ENCODE measurements at places on chromosomes 16 and 17. TPM values are rescaled to one million over a fixed set of nuclear protein-coding genes. Genes with fewer than 3 reads are reported as not detected.

GRCh38 chr17:28173801-28174200, 131.3 kb downstream of the NLK start:
- no peak for DNase-seq

KCTD13 gene
- total RNA-seq = 11.9 TPM

GRCh38 chr16:66843191-66843590, 1.0 kb upstream of the CA7 start:
- DNase-seq = no peak

GRCh38 chr17:81365601-81366585, 29.4 kb upstream of the BAHCC1 start:
- no peak for DNase-seq

DNA sequence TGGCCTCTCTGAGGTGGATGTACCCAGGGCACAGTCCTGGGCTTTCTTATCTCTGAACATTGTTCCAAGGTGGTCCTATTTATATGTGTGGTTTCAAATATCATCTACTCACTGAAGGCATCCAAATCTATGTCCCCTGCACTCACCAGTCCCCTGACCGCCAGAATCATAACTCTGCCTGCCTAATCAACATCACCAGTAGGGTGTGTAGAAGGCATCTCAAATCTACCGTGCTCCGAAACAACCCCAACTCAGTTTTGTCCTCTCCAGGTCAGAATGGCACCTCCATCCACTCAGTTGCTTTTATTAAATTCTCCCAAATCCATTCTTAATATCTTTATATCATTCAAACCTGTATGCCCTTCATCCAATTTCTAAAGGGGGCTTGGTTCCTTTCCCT, 536.3 kb downstream of the GRIN2A start:
- no peak for DNase-seq

GRCh38 chr17:14268264-14268663, 31.6 kb upstream of the CDRT15 start:
- DNase-seq = no peak

DNA sequence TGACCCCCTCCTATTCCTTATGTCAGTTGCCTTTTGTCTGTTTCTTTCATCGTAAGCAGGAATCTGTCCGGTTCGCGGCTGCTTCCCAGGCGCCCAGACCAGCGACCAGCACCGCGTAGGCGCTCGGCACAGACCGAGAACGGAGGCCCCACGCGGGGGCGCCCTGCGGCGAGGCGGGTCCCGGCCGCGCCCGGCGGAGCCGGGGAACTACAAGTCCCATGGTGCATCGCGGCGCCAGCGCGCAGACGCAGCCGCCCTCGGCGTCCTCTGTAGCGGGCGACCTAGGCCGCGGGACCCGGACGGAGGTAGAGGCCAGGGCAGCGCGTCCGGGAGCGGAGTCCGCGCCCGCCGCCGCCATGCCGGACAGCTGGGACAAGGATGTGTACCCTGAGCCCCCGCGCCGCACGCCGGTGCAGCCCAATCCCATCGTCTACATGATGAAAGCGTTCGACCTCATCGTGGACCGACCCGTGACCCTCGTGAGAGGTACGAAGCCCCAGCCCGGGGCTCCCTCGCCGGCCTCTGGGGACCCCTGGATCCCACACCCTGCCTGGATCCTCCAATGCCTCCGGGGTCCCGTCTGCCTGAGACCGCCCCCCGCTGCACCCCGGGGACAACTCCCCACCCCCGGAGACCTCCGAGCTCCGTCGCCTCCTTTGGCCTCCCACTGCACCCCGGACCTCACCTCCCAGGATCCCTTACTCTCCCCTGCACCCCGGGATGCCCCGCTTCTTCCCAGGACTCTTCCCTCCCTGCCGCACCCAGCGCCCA, at the start of gene NDUFB10:
Gene NDUFB10, plus strand, starts transcription at position 270 of the 771 bp plus-strand sequence. Its CDS starts 87 bp downstream, at position 357.
- peak; percentile 99 for DNase-seq

TPSD1 gene
- not detected for total RNA-seq

GRCh38 chr16:53787423-53787822, 83.5 kb downstream of the FTO start:
- DNase-seq = no peak

XPO6 gene
- 82.2 TPM for total RNA-seq

KCNG4 gene
- total RNA-seq = not detected

P2RX5 gene
- total RNA-seq = 0.36 TPM

DNA sequence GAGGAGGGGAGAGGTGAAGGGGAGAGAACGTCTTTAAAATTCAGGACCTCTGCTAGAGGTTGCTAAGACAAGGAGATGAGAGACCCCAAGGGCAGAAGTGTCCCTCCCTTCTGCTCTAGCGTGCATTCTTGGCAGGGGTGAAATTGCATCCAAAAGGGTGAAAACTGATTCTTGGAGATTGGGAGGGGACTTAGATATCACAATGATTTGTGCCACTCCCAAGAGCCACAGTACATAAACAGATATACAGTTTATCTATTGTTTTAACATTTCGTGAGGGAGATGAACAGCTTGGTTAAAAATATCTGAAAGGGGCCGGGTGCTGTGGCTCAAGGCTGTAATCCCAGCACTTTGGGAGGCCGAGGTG, 12.8 kb downstream of the CAVIN1 start:
- DNase-seq = no peak

DNA sequence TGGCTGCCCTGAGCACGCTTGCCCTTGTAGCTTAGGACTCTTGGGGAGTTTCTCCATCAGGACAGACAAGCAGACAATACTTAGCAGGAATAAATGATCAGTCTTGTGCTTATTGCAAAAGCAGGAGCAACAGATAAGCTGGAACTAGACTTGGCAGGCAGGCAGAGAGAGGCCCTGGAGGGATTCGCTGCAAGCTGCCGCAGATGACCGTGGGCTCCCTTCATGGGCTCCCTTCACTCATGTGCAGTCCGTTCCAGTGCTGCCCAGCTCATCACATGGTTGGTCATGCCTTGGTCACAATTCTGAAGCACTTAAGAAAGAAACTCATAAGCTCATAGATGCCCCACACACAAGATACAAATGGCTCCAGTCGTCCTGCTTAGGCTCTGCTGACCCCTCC, 2.4 kb upstream of the SLC5A10 start:
- no peak for DNase-seq
